RCC 7860 (cell line): ENCODE measurements at places on chromosomes 7 and 10.

DNA sequence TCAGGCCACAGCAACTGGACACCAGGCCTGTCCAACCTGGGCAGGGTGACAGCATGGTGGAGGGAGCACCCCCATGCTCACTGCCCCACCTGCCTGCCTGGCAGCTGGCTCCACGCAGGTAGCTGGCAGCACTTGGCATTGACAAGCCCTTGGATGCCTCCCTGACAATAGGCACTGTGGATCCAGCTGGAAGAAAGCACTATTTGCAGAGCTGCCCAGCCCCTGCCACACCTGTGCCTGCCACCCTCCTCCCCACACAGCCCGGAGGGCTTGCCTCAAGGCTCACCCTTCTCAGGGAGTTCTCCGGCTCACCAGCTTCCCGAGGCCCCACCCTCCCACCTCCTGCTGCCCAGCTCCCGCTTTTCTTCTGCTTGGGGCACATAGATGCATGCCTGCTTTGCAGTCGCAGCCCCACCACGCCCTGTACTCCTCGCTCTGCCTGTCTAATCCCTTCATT, 160.1 kb downstream of the NEURL1 start:
- DNase-seq, result no peak

DNA sequence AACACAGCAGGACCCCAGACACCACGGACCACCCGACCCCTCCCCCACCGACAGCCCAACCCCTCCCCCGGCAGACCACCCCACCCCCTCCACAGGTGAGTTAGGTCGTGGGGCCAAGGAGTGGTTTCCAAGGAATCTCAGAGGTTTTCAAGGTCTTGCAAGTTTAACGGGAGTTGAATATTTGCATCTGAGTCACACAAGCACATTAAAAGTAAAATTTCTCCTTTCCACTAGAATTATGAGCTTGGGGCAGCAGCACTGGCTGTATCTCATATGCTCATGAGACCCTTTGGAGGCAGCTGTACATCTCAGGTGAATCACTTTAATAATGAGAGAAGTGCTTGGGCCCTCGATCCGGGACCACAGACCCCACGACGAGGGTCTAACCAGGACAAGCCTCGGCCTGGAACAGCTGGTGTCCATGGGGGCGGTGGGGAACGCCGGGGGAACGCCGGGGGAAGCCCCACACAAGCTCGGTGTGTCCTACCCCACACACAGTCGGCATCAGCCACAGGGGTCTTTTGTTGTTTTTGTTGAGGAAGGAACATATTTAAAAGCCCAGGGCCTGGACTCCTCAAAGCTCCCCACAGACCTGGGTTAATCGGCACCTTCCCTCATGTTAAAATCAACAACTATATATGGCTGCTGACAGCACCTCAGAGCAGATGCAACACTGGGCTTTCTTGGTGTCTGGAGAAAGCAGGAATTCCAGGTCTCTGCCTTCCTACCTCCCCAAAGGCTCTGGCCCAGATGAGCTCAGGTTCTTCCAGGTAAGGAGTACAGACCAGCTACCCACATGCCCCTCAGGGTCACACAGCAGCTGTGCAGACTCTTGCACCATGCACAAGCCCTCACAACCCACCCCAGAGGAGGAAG, 130.3 kb downstream of the DIP2C start:
- DNase-seq, result no peak

DNA sequence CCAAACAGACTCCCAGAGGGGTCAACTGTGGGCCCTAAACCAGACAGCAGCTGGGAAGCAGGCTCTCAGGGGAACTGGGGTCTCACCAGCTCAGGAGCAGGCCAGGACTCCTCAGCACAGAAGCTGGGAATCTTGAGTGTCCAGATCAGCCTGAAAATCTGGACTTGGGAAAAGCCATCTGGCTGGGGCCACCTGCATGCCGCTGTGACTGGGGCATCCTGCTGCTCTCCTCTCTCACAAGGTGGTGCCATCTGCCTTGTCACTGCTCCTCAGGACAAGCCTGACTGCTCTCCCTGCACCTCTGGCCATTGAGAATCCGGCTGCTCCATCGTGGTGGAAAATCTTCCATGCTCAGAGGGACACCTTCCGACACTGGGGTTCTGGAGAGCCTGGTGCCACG, 141.4 kb downstream of the PLPP4 start:
- no peak for DNase-seq

- DNase-seq, result no peak
These were observed 32.3 kb downstream of the RPS24 start for GRCh38 chr10:78066012-78066411.

DNA sequence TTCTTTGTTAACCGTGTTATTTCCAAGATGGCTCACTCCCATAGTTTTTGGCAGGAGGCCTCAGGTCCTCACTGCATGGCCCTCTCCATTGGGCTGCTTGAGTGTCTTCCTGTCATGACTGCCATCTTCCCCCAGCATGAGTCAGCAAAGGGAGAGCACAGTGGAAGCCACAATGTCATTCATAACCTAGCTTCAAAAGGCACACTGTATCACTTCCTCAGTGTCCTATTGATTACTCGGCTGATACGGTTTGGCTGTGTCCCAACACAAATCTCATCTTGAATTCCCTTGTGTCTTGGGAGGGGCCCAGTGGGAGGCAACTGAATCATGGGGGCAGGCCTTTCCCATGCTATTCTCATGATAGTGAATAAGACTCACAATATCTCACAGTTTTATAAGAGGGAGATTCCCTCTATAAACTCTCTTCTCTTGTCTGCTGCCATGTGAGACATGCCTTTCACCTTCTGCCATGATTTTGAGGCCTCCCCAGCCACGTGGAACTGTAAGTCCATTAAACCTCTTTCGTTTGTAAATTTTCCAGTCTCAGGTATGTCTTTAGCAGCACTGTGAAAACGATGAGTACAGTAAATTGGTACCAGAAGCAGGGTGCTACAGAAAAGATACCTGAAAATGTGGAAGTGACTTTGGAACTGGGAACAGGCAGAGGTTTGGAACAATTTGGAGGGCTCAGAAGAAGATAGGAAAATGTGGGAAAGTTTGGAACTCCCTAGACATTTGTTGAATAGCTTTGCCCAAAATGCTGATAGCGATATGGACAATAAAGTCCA, 106.5 kb downstream of the PRLHR start:
- peak; percentile 22 for DNase-seq

DNA sequence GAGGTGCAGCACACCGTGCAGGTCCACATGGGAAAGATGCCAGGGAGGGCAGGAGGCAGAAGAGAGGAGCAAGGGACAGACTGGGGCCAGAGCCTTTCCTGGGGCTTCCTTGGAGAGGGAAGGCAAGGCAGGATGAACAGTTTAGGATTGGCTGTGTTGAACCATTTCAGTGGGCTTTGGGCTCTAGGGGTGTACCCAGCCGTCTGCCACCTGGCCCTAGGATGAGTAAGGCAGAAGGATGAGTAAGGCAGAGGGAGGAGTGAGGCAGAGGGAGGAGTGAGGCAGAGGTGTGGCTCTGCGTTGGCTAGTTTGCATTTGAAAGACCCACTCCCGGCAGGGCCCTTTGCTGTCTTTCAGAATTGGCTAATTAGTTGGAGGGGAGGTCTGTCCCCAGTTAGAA, 31.5 kb upstream of the PRF1 start:
- no peak for DNase-seq

- peak; percentile 68 for DNase-seq
These were observed 89.3 kb downstream of the MKI67 start for GRCh38 chr10:128036746-128037543.

DNA sequence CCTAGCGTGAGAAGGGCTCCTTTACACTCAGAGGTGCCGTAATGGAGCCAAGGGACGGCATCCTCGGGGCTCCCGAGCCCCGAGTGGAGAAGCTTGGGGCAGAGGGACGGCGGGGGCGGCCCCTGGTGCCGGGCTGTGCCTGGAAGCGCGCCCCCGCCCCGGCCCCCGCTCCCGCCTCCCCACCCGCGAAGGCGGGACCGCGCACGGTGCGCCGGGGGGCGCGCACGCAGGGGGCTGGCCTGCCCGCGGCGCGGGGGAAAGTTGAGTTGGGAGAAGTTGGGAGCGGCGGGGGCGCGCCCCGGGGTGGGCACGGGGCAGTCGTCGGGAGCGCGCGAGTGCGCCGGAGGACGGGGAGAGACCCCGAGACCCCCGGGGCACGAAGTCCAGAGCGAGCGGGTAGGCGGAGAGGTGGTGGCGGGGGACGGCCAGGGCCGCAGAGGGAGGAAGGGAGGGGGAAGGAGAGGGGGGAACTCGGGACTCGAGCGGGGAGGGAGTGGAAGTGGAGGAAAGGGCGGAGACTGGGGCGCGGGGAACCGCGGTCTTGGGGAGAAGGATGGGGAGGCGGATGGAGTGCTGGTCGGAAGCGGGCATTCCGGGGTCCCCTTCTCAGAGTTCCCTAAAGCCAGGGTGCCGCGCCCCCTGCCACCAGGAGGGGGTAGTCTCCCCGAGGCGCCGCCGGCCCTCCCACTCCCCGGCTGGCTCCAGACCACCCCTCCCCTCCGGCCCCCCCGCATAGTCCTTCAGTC, at the start of gene SLC4A2:
SLC4A2 (plus strand) TSS at position 223 of the 746 bp plus-strand sequence. CDS start 2,399 bp downstream, outside the sequence.
- DNase-seq, result peak; percentile 46

- DNase-seq, result peak; percentile 49
These were observed 18.7 kb downstream of the SEC24C start for GRCh38 chr10:73762915-73763314.

DNA sequence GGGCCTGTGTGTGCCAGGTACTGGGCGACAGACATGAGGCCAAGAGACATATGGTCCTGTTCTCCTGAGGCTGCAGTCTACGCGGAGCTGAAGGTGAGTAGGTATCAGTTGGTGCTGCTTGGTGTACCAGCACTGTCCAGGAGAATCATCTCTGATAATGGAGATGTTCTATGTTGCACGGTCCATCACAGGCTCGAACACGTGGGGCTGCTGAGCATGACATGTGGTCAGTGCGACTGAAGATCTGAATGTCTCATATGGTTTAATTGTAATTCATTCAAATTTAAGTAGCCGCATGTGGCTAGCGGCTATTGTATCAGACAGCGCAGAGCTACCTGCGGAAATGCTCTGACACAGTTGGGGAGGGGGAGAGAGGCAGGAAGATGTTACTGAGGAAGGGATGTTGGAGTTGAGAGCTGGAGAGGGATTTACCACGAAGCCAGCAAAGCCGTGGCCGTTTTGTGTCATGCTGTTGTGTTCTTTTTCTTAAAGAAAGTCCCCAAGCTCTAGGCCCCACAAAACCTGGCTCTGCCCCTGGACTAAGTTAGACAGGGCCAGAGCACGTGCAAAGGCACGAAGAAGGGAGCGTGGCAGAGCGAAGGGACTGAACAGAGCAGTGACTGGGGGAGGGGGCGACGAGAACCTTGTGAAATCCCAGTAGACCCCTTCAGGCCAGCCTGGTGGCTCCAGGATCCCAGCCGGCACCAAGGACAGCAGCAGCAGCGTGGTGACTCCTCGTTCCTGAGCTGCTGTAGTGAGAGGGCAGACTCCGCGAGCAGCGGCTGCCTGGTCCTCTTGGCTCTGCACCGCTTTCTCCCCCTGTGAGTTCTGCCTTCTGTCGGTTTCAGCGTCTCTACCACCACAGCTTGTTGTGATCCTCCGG, 20.0 kb downstream of the SMKR1 start:
- DNase-seq, result no peak

GRCh38 chr10:86340991-86341260, 25.7 kb downstream of the GRID1 start:
- DNase-seq, result no peak

- no peak for DNase-seq
These were observed 33.3 kb downstream of the SCART1 start for GRCh38 chr10:133487085-133487484.

DNA sequence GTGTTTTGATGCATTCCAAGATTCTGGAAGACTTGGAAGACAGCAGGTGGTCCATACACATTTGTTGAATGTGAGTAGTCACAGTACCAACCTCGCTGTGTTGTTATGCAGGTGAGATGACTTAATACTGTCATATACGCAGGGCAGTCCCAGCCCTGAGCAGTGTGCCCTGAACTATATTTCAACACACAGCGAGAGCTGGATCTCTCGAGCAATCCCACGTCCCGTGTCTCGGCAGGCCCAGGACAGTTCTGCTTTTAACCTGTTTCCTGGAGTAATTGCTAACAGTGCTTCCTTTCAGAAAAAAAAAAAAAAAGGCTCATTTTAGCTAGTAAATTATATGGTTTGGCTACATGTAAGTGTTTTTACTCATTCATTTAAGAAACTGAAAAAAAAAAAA, 179.7 kb downstream of the PRKCQ start:
- no peak for DNase-seq

DNA sequence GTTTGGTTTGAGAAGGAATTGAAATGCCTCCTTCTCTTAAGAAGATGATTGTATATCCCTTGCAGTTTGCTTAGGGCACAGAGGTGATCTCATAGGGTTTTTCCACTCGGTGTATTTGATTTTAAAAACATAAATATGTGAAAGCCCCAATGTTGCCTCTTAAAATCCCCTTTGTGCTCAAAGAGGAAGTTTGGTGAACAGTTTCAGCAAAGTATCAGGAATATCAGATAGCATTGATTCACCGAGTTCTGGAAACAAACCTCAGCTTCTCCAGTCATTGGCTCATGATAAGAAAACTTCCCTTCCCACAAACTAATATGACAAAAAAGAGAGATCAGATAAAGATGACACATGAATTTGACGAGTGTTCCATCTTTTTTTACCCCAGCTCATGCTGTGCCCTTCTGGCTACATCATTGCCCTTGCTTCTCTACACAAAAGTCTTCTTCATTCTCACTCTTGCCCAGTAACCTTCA, 20.1 kb upstream of the SMNDC1 start:
- DNase-seq, result peak; percentile 13

- DNase-seq, result peak; percentile 20
These were observed 457.6 kb downstream of the SEMA3D start for GRCh38 chr7:84729284-84729683.

GRCh38 chr7:86152926-86153325, 490.8 kb upstream of the GRM3 start:
- DNase-seq, result no peak

- no peak for DNase-seq
These were observed 873.9 kb upstream of the MBL2 start for GRCh38 chr10:53646525-53646924.

- DNase-seq, result no peak
These were observed at the start of gene ITIH5 for GRCh38 chr10:7666253-7667023. ITIH5 (minus strand) TSS chr10:7666966; CDS start chr10:7666892, 74 bp downstream.

DNA sequence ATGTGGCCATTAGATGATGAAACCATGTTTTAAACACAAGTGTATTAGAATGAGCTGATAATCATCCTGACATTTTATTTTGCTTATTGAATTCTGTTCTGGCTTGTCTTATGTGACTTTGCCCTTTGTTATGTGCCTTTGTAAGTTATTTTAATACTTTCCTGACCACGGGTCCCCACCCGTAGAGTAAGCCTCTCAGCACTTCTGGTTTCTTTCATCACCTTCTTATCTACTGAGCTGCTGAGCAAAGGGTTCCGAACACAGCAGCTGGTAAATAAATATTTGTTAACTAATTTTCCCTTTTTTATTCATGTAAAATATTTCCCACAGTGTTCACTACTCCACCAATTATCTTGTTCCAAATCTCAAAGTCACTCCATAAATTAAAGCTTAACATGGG, 1115.3 kb downstream of the SORCS3 start:
- no peak for DNase-seq

DNA sequence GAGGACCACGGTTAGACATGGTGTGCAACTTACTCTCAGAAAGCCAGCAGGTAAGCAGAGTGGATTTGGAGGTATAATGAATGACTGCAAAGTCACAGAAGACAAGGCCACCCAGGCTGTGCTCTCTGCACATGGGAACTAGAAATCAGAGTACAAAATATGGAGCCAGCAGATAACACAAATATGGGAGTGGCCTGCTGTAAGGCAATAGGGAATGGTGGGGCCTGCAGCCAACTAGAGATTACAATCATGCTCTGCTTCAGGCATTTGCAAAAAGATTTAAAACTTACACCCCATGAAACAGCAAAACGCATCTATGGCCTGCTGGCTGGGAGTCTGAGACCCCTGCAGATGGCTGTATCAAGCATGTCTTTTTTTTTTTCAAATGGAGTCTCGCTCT, 47.0 kb downstream of the RGS10 start:
- DNase-seq, result no peak
